Neural crest cell (in vitro differentiated cells): ENCODE measurements at places on chromosomes 4 and X. TPM values are rescaled to one million over a fixed set of nuclear protein-coding genes. Genes with fewer than 3 reads are reported as not detected.

The CLDN34 gene
- 0.30 and 0.33 TPM in 2 replicates for total RNA-seq

GRCh38 chr4:110518889-110519490 lies 43.0 kb downstream of the ENPEP start:
- no peaks in the 10 kb centered on the region for H3K27me3 ChIP-seq
- no peak overlapping the region for H3K27ac ChIP-seq
- peaks cover 7% of the 10 kb centered on the region for H3K36me3 ChIP-seq
- H3K4me1 ChIP-seq, result peaks cover 4% of the 10 kb centered on the region

GRCh38 chr4:153521478-153521877 lies 55.3 kb downstream of the TMEM131L start:
- no peak for DNase-seq
- no peaks in the 10 kb centered on the region for H3K27me3 ChIP-seq
- H3K36me3 ChIP-seq, result peaks cover 8% of the 10 kb centered on the region
- H3K4me3 ChIP-seq, result no peak overlapping the region

GRCh38 chr4:38820329-38821061 lies 15.9 kb upstream of the TLR1 start:
- no peak for DNase-seq
- H3K36me3 ChIP-seq, result peaks cover 2% of the 10 kb centered on the region
- H3K4me1 ChIP-seq, result peaks cover 11% of the 10 kb centered on the region
- H3K27ac ChIP-seq, result no peak overlapping the region
- H3K4me3 ChIP-seq, result no peak overlapping the region
